ENCODE measurements at places on chromosomes 11 and 22.

DNA sequence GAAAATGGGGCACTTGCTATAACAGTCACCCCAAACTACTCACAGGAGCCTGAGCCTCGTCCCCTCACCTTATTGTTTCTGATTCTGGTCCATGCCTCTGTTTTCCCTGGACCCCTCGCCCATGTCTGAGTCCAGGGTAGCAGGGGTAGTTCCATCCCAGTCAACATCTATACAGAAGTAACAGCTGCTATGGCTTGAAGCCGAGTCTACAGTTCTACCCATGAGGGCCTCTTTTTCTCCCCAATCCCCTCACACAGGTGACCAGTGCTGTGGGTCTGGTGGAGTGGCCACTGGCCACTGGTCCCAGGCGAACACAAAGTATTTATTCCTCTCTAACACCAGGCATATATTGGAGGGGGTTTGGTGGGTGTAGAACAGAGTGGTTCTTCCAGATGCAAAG is 116.4 kb downstream of the ZNF280B start:
- no peak for DNase-seq

DNA sequence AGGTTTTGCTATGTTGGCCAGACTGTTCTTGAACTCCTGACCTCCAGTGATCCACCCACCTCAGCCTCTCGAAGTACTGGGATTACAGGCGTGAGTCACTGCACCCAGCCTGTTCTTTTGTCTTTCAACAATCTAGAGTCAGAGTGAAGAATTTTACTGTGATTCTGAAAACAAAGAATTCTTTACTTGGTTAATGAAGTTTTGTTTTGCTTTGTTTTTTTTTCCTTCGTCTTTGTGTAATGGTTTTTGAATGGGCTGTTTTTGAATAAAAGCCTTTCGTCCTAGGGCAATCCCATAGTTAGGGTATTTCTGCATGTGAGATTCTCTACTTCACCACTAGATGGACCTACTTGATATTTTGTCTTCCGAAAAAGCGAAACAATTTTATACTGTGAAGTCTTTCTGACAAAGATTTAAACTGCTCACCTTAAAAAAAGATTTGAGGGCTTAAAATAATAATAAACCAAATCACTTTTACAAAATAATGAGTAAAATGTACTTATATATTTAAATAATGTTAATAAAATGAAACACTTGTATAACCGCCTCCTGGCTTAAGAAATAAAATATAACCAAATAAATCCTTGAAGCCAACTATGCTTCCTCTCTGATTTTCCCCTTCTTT is 43.4 kb upstream of the SC5D start:
- DNase-seq = no peak

DNA sequence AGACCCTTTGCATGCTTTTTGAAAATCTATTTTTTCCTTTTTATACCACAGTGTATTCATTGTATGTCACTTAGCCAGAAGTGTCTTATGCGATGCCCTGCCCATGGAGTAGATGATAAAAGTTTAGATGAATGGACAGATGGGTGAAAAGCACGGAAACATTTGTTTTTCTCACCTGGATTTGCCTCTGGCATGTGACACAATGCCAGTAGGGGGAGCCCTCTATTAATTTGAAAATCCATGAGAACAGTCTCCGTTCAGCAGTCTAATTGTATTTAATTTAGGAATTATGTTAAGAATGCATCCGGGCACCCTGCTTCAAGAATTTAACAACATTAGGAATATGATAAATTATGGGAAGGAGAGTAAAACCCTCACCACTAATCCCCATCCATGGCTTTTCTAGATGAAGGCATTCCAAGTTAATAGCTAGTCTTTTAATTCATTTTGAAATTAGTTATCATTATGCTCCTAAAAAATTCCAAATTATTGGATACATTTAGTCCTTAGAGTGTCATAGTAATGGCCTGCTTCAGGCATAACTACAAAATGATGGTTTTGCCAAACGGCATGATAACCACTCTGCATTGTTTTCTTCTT is 55.3 kb upstream of the ALKBH3 start:
- DNase-seq = no peak

- no peak for DNase-seq
Measured at GRCh38 chr11:116960930-116961329, 123.5 kb upstream of the APOA1 start.

- DNase-seq = no peak
Measured at GRCh38 chr11:84437071-84437980, 1151.2 kb upstream of the CCDC90B start.

GRCh38 chr22:25057013-25057881 is 104.7 kb downstream of the KIAA1671 start:
- DNase-seq = peak; percentile 71

DNA sequence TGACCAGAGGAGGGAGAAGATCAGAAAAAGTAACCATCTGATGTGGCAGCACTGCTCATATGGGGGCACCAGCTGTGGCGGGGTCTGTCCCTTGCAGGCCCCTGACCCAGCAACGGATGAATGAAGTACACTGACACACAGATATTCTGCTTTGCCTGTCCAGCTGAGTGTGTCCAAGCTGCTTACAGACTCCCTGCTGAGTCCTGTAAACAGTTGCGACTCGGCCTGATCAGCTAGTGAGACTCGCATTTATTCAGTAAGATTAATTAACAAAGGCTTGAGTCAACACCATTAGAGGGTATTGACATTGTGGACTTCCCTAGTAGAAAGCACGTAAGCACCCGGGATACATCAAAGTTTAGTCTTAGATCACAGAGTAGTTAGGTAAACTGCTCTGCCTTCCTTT is 15.3 kb upstream of the OR10D3 start:
- DNase-seq = no peak

GRCh38 chr22:33737662-33738061 is 182.6 kb downstream of the LARGE1 start:
- DNase-seq = no peak
